ENCODE measurements at places on chromosomes 12 and 14. TPM values are rescaled to one million over a fixed set of nuclear protein-coding genes. Genes with fewer than 3 reads are reported as not detected.

DNA sequence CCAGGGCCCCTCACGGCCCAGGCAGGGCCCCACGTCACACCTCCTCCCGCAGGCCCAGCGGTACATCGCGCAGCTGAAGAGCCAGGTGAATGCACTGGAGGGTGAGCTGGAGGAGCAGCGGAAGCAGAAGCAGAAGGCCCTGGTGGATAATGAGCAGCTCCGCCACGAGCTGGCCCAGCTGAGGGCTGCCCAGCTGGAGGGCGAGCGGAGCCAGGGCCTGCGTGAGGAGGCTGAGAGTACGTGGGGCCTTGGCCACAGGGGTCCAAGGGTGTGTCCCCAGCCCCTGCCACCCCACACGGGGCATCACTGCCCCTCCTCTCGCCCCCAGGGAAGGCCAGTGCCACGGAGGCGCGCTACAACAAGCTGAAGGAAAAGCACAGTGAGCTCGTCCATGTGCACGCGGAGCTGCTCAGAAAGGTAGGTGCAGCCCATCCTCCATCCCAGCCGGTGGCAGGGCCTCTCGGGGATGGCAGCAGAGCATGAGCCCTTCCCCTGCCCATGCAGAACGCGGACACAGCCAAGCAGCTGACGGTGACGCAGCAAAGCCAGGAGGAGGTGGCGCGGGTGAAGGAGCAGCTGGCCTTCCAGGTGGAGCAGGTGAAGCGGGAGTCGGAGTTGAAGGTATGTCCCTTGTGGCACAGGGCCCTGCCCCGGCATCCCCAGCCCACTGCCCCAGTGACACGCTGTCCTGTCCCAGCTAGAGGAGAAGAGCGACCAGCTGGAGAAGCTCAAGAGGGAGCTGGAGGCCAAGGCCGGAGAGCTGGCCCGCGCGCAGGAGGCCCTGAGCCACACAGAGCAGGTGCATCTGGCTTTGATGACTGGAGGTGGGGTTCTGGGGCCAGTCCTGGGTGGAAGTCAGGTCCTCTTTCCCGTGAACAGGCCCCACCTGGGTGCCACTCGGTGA, 20.9 kb downstream of the HIP1R start:
- H3K27me3 ChIP-seq, result no peaks in the 10 kb centered on the region
- H3K4me1 ChIP-seq, result peaks cover 17% of the 10 kb centered on the region
- H3K4me3 ChIP-seq, result no peak overlapping the region
- peaks cover 27% of the 10 kb centered on the region for H3K36me3 ChIP-seq
- DNase-seq, result no peak

DNA sequence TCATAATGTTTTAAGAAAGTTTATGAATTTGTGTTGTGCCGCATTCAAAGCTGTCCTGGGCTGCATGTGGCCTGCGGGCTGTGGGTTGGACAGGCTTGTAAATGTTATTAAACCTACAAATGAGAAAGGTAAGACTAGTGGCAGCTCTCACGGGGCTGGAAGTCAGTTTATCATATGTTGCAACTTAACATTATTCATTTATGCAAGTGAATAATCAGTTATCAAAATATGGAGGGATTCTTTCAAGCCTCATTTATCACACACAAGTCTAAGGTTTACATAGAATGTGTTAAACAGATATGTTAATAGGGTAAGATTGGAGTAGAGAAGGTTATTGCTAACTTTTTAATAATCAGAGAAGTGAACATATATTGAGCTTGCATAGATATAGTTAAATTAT, 442.5 kb upstream of the RGS6 start:
- H3K4me3 ChIP-seq, result no peak overlapping the region
- no peaks in the 10 kb centered on the region for H3K36me3 ChIP-seq
- H3K4me1 ChIP-seq, result peaks cover 10% of the 10 kb centered on the region
- no peaks in the 10 kb centered on the region for H3K27me3 ChIP-seq
- DNase-seq, result no peak
- H3K27ac ChIP-seq, result no peak overlapping the region

DNA sequence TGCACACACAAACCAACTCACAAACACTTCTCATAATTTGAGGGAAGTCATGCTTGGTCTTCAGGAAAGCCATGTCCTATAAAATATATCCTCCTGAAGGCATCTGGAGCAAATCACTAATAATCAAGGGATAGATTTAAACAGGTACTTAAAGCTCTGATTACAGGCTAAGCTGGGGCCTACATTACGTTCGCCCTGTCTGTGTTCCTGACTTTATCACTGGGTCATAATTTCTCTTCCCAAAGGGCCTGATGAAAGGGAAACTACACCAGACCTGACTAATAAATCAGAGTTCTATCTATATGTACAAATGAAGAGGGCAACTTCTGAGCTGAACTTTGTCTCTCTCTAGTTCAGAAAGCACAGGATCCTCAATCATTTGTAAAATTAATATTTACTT, 43.9 kb upstream of the RASSF8 start:
- H3K27me3 ChIP-seq, result no peaks in the 10 kb centered on the region
- no peak overlapping the region for H3K4me3 ChIP-seq
- DNase-seq, result no peak
- no peaks in the 10 kb centered on the region for H3K36me3 ChIP-seq
- H3K4me1 ChIP-seq, result no peaks in the 10 kb centered on the region

DNA sequence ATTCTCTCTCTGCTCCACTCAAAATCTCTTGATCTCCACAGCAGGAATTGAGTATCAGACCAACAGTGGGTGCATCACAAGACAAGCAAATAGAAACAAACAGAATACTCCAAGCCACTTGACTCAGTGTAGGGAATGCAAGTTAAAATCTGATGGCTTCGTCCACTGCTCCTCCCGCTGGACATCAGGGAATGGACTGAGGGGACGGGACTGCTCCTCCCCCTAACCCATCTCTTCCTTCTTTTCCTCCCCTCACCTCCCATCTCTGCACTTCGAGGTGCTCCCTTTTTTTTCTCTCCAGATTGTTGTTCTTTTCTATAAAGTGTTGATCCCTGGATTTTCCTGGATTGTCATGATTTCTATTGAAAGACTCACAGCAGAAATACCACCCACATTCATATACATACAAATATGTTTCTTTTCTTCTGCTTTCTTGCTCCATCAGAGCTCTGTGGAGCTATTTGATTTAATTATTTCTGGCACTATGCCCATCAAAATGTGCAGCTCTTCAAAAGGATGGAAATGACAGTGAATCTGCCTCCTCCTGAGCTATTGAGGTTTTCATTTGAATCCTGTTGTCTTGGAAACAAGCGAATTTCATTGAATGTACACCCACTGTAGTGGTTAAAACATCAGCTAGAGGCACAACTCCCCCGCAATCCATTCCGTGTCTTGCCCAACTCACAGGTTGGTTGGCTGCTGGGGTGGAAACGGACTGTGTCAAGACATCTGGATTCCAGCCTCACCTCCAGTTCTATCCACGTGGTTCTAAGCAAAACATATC, 199.7 kb downstream of the SPTSSA start:
- H3K27ac ChIP-seq, result no peak overlapping the region
- no peaks in the 10 kb centered on the region for H3K4me1 ChIP-seq
- no peaks in the 10 kb centered on the region for H3K36me3 ChIP-seq
- no peaks in the 10 kb centered on the region for H3K27me3 ChIP-seq
- DNase-seq, result no peak
- H3K4me3 ChIP-seq, result no peak overlapping the region

- no peaks in the 10 kb centered on the region for H3K36me3 ChIP-seq
- H3K27ac ChIP-seq, result peak overlapping the region; percentile 82
- DNase-seq, result peak; percentile 45
- peaks cover 21% of the 10 kb centered on the region for H3K4me1 ChIP-seq
Measured at GRCh38 chr12:117686911-117687377, 281.8 kb downstream of the KSR2 start.

DNA sequence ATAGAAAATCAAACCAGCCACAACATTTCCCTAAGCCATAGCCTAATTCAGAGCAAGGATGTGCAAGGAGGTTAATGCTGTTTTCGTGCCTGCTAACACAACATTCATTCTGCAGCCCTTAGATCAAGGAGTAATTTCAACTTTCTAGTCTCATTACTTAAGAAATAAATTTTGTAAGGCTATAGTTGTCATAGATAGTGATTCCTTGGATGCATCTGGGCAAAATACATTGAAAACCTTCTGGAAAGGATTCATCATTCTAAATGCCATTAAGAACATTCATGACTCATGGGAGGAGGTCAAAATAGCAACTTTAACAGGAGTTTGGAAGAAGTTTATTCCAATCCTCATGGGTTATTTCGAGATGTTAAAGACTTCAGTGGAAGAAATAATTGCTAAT, 283.2 kb downstream of the RPAP3 start:
- H3K4me1 ChIP-seq, result no peaks in the 10 kb centered on the region
- no peak for DNase-seq
- H3K36me3 ChIP-seq, result no peaks in the 10 kb centered on the region
- H3K27ac ChIP-seq, result no peak overlapping the region
- no peak overlapping the region for H3K4me3 ChIP-seq

DNA sequence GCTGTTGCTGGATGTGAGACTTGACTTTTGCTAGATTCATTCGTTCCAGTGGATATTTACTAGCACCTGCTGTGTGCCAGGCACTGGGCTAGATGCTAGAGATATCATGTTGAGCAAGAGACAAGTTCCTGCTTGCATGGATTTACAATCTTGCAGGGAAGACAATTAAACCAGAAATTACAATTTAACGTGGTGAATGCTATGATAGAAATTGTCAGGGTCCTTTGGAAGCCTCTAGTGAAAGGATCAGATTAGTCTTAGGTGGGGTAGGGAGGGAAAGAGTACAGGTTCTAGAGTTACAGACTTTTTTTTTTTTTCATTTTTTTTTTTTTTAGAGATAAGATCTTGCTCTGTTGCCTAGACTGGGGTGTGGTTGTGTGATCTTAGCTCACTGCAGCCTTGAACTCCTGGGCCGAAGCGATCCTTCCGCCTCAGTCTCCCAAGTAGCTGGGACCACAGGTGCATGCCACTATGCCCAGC, 36.7 kb downstream of the SPATS2 start:
- no peak overlapping the region for H3K27ac ChIP-seq
- no peak overlapping the region for H3K4me3 ChIP-seq
- no peak for DNase-seq
- no peaks in the 10 kb centered on the region for H3K27me3 ChIP-seq
- H3K36me3 ChIP-seq, result no peaks in the 10 kb centered on the region

DNA sequence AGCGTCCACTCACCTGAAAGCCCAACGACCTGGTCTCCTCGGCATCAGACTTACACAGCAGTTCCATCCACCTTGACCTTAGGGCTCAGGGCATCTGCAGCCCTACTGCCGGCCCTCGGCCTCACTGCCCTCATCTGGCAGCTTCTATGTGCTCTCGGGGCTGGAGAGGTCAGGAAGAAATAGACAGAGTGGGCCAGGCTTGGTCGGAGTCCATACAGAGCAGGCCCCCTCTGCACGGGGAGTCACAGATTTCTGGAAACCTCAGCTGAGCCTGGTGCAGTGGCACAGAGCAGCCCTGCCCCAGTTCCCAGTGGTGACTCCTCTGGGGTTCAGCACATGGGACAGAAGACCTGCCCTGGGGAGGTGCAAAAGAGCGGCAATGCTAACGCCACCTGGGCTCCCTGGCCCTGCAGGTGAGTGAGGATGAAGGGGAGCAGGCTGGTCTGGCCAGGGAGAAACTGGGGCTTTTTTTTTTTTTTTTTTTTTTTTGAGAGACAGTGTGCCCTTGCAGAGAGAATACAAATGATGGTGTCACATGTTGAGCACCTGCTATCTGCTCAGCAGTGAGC, 190.1 kb upstream of the PRMT8 start:
- H3K27me3 ChIP-seq, result no peaks in the 10 kb centered on the region
- H3K4me1 ChIP-seq, result peaks cover 36% of the 10 kb centered on the region
- no peaks in the 10 kb centered on the region for H3K36me3 ChIP-seq
- no peak for DNase-seq
- peak overlapping the region; percentile 87 for H3K27ac ChIP-seq

DNA sequence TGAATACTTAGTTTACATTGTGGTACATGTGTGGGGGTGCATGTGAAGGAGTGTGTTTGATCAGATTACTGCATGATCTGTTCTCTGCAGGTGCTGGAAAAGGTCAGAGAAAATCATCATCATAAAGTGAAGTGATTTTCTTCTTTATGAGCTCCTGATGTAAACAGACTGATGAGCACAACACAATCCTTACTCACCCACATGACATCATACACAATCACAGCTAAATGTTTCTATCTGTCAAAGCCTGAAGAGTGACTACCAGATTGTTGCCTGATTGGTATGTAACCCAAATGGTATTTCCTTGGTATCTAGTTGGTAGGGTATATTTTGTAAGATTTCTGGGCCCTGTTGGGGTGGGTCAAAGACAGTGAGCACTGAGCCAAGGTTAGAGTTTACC, 270.8 kb downstream of the FOXG1 start:
- no peaks in the 10 kb centered on the region for H3K36me3 ChIP-seq
- H3K27me3 ChIP-seq, result peaks cover 5% of the 10 kb centered on the region
- no peak overlapping the region for H3K27ac ChIP-seq
- H3K4me3 ChIP-seq, result no peak overlapping the region

Gene NRXN3
- total RNA-seq, result 2.3 TPM

Gene TOMM20L
- total RNA-seq, result not detected

Gene FGD4
- total RNA-seq, result 54.4 TPM

Gene LRFN5
- total RNA-seq, result 4.9 TPM
